ENCODE measurements at places on chromosomes 5 and 9. TPM values are rescaled to one million over a fixed set of nuclear protein-coding genes. Genes with fewer than 3 reads are reported as not detected.

GOLGA2 gene
- 89.4 TPM for polyA plus RNA-seq

CTXN3 gene
- 1.2 TPM for polyA plus RNA-seq

DNA sequence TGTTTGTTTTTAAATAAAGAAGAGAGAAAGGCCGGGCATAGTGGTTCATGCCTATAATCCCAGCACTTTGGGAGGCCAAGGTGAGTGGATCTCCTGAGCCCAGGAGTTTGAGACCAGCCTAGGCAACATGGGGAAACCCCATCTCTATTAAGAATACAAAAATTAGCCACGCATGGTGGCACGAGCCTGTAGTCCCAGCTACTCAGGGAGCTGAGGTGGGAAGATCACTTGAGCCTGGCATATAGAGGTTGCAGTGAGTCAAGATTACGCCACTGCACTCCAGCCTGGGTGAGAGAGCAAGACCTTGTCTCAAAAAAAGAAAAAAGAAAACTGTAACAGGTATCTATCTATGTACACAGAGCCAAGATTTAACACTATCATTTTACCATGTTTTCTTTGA is 34.2 kb upstream of the CDC42SE2 start:
- no peak for DNase-seq

DNA sequence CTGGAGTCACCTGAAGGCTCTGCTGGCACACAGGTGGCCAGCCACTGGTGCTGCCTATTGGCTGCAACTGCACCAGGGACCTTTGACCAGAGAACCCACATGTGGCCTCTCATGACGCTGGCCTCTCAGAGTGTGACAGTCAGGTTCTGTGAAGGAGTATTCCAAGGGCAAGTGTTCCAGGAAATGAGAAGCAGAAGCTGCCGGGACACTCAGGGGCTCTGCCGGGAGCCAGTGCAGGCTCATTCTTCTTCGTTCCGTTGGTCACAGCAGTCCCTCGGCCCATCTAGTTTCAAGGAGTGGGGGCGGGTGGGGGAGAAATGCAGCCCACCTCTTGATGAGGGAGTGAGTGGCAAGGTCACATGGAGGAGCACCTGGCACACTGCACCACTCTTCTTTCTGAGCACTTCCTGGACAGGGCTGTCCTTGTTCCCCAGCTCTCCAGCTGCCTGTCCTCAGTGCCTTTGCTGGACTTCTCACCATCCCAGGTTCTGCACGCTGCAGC is 237.5 kb downstream of the GADD45G start:
- no peak for DNase-seq

- peak; percentile 94 for DNase-seq
These were observed at the start of gene DEPDC1B for GRCh38 chr5:60699609-60700415. TSS of gene DEPDC1B (minus strand) at chr5:60700166. CDS start at chr5:60700093, 73 bp downstream.

DNA sequence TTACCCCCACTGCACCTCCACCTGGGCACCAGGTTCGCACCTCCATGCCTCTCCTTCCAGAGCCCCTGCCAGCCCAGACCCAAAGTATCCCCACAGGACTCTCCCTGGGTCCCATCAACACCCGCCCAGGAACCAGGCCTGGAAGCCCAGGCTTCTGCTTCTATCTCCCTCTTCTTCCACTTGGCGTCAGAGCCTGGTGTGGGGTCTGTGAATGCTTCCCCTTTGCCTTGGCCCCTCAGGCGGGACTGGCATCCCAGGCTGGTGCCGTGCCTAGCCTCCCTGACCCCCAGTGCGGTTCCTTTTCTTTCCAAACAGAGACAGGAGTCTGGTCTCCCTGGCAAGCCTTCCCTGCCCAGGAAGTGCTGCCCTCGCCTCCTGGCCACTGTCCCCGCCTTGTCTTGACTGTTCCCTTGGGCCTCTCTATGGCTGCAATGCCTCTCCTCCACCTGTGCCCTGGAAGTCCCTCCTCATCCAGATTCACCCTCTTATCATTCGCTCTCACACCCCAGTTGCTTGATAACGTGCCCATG is 7.8 kb upstream of the TBC1D9B start:
- DNase-seq: no peak

- DNase-seq: no peak
These were observed 33.8 kb upstream of the LECT2 start for GRCh38 chr5:135988546-135988945.

- DNase-seq: no peak
These were observed 582.7 kb upstream of the DMAC1 start for GRCh38 chr9:8382266-8382665.

DNA sequence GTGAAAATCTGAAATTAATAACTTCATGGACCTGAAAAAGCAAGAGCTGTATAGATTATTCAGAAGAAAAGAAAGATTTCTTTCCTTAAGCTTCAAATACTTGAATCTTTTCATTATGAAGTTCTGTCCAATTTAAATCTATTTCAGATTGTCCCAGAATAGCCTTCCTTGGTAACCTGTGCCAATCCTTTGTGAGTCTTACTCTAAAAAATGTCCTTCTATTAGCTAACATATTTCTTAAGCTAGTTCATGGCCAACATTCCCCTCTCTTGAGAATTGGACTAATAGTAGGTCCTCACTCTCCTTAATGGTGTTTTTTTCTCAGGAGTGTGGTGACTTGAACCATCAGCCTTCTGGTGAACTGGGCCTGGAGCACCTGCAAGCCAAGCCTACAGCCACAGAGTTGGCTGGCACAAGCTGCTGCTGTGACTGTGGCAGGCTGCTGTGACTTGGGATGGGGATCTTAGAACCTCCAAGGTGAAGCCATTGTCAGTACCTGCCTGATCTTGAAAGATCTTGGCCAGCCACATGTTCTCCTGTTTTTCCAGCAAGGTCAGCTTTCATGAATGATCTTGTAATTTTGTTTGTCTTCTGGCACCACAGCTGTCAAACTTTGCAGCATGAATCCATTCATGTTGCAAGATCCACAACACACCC is 262.6 kb upstream of the MAP3K1 start:
- DNase-seq: no peak

NEURL1B gene
- polyA plus RNA-seq: 40.4 TPM

- DNase-seq: no peak
These were observed 38.0 kb downstream of the WDR41 start for GRCh38 chr5:77454123-77454522.

- no peak for DNase-seq
These were observed 140.7 kb downstream of the BOD1 start for GRCh38 chr5:173475780-173476179.

SLC6A7 gene
- polyA plus RNA-seq: 0.22 TPM

DNA sequence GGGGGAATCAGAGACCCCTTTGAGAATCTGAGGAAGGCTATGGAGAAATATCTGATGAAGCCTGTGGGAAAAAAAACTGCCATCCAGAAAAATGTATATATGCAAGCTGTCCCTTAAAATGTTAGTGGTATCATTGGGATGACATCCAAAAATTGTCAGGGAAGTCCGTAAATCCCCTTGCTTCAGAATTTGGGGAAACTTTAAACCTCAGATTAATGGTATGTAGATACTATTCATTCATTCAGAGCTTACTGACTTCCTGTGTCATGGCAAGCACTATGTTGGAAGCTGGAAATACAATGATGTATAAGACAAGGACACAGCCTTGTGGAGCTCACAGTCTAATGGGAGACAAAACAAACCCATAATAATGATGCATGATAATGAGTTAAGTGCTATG is 10.9 kb upstream of the MOB3B start:
- no peak for DNase-seq

GRCh38 chr9:101119206-101119819 is 90.8 kb downstream of the PLPPR1 start:
- peak; percentile 9 for DNase-seq

DNA sequence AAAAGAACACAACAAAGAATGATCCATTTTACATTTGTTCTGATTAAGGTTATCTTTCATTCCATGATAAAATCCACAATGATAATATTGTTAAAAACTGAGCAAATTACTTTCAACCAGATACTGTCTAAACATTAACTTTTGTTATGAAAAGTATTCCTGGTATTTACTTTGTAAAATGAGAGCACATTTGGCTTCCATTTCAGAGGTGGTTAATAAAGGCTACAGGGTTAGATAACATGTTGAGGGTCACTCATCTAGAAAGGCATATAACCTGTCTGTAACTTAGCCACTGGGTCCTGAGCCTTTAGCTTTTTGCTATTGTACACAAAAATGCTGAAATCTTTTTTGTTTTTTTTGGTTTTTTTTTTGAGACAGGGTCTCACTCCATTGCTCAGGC is 99.3 kb downstream of the ANXA2R start:
- no peak for DNase-seq

ORM2 gene
- polyA plus RNA-seq: 0.37 TPM

KIF24 gene
- 17.2 TPM for polyA plus RNA-seq

GRCh38 chr9:18935541-18935940 is 97.5 kb downstream of the SAXO1 start:
- no peak for DNase-seq

DNA sequence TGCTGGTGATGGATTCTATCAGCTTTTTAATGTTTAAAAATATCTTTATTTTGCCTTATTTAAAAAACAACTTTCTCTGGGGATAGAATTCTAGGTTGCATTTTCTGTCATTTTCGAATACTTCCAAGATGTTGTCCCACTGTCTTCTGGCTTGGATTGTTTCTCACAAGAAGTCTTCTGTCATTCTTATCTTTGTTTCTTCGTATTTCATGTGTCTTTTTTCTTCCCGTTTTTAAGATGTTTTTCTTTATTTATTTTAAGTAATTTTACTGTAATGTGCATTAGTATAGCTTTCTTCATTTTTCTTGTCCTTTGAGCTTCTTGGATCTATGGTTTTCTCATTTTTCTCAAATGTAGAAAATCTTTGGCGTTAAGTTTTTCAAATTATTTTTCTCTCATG is 19.1 kb downstream of the STX17 start:
- DNase-seq: no peak

IFNK gene
- polyA plus RNA-seq: not detected

DNA sequence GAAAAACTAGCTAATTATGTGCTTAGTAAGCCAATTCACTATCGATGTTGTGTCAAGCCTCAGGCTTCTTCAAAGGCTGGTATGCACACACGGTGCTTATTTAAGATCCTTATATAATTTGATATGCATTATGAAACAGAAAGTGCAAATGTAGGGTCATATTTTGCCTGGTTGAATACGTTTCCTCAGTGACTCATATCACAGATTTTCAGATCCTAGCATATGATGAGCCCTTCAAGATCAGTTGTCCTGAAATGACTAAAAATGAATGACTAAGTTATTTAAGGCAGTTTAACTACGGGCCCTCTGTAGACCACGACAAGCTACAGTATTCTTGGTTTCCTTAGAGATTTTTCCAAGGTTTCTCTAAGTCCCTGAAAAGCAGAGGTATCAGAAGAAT is 778.3 kb downstream of the PRELID2 start:
- no peak for DNase-seq

GRCh38 chr5:112529525-112529924 is 110.4 kb upstream of the EPB41L4A start:
- no peak for DNase-seq

SPATA31E1 gene
- polyA plus RNA-seq: not detected

C1QTNF2 gene
- 21.0 TPM for polyA plus RNA-seq

DNA sequence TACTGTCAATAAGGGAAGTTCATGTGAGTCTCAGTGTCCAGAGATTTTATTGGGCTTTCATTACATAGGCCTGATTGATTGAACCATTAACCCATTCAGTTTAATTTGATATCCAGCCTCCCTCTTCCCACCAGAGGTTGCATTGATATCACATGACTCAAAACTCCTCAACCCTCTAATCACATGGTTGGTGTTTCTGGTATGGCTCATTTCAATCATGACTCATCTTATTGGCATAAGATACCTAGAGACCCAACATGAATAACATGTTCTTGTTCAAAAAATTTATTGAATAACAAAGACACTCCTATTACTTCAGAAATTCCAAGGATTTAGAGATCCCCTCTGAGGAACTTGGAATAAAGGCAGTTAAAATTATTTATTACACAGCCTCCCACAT is 982.2 kb downstream of the TLE1 start:
- no peak for DNase-seq

GRCh38 chr5:38660194-38660668 is 103.8 kb upstream of the LIFR start:
- DNase-seq: no peak

ATOX1 gene
- 44.0 TPM for polyA plus RNA-seq

NUP214 gene
- 34.7 TPM for polyA plus RNA-seq

GRCh38 chr9:89675058-89675742 is 70.4 kb downstream of the GADD45G start:
- peak; percentile 61 for DNase-seq

DNA sequence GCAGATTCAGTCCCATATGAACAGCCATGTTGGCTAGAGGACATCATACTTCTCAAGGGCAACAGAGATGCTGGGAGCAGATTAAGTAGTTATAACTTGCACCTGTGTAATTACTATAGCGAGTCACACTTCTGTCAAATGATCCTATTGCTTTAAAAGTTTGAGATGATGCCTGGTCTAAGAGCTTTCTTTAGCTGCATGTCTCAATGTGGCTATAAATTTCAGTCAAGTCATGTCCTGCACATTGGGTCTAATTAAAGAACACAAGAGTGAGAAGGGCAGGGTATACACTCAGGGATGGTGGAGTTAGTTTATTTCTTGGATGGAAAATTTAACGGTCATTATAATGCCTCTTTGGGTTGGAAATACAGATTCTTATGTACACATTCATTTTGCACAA is 557.3 kb downstream of the RAB3C start:
- no peak for DNase-seq

- DNase-seq: no peak
These were observed 17.1 kb downstream of the C9orf43 start for GRCh38 chr9:113427629-113428028.

GZMA gene
- polyA plus RNA-seq: 0.36 TPM

DNA sequence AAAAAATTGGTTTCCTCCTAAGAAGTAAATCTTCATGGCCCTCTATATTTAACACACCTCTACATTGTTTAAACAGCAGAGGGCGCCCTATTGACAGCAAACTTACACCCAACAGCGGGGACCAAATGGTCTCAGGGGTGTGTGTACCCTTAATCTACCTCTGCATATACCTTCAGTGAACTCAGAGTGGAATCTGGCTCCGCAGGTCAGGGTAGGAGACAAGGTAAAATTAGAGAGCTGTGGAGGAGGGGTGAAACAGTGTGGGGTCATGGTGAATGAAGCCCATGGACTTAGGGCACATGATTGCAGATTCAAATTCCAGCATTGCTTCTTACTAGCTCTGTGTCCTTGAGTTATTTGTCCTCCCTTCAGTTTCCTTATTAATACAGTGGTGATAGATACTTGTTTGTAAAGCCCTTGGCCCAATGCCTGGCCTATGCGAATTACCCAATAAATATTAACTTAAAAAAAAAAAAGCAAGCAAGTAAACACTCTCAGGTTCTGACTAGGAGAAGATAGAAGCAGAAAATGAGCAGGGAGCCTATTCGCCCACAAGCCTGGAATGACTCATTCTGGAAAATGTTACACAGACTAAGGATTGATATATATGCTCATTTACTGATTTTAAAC is 122.9 kb downstream of the CAVIN4 start:
- no peak for DNase-seq

UIMC1 gene
- 29.0 TPM for polyA plus RNA-seq

CDH9 gene
- not detected for polyA plus RNA-seq

DNA sequence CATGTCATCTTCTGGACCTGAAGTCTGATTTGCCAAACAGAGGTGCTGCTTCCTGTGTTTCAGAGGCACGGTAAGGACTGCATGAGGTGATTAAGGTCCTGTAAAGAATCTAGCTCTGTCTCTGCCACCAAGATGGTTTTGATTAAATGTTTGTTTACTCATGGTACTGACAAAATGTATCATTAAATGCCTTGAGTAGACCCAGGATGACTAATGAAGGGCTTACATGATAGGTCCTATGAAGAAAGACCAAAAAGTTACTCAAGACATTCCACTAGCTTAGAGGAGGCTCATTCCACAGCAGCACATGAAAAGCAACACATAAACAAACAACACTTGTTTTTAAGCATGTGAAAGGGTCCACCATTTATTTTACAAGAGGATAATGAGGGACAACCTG is 100.9 kb downstream of the BOD1 start:
- DNase-seq: no peak

GRCh38 chr9:83432104-83432627 is 106.0 kb downstream of the FRMD3 start:
- DNase-seq: no peak

ANKRD34B gene
- polyA plus RNA-seq: 0.08 TPM

Measured in hindlimb muscle (tissue), 1 donor.